ENCODE measurements at places on chromosomes 7 and 10.

GRCh38 chr7:157898802-157899505, 562.1 kb downstream of the DNAJB6 start:
- DNase-seq, result no peak

- DNase-seq, result no peak
These were observed 38.7 kb downstream of the CDK6 start for GRCh38 chr7:92797693-92798092.

DNA sequence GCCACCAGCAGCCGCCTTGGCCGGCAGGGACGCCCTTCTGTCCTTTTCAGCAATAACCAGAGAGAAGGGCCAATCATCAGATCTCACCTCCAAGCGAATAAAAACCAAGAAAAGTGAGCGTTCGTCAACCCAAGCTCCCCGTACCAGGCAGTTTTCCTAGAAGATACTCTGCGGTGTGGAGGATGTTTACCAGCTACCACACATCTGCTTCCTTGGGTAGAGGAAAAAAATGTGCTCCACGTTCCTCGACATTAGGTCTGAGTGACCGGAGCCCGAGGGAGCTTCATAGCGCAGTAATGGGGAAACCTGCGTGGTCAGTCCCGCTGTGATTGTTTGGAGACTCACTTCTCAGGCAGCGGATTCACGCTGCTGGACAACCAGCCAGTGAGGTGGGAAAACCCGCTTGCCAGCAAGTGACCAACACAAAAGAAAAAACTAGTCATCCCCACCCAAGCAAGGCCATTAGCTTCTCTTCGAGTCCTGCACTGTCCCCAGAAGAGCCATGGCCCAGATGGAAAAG, 73.0 kb downstream of the ZRANB1 start:
- DNase-seq, result no peak

DNA sequence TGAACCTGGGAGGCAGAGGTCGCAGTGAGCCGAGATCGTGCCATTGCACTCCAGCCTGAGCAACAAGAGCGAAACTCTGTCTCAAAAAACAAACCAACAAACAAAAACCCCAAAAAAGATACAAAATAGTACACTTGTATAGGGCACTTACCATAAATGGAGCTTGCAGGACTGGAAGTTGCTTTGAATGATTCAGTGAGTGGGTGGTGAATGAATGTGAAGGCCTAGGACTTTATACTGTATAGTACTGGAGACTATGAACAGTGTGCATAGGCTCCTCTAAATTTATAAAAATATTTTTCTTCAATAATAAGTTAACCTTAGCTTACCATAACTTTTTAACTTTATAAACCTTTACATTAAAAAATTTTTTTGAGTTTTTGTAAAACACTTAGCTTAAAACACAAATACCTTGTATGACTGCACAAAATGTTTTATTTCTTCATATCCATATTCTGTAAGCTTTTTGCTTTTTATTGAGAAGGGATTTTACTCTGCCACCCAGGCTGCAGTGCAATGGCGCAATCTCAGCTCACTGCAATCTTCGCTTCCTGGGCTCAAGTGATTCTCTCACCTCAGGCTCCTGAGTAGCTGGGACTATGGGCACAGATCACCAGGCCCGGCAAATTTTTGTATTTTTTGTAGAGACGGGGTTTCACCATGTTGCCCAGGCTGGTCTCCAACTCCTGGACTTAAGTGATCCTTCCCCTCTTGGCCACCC, 6.9 kb upstream of the H2AZ2 start:
- no peak for DNase-seq

GRCh38 chr10:89653410-89653869, 8.4 kb upstream of the PANK1 start:
- DNase-seq, result no peak

GRCh38 chr7:95342642-95343307, 18.4 kb upstream of the PON1 start:
- DNase-seq, result no peak

DNA sequence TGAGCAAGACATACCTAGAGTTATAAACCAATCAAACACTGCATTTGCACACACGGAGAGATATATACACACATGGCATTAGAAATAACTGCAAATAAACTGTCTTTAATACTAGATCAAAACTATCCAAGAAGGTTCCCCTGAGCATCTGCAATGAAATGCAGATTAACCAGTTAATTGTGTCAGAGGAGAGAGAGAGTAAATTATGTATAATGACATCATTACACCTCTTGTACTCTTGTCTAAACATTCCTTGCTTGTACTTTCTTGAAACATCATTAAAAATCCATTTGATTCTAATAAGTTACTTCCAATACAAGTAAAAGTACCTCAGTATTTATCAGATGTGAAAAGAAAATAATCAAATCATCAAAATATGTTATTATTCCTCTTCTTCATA, 932 bp downstream of the ANKRD22 start:
- DNase-seq, result no peak

- DNase-seq, result no peak
These were observed 20.7 kb downstream of the ZNF107 start for GRCh38 chr7:64686493-64687184.

- DNase-seq, result peak; percentile 14
These were observed 58.4 kb upstream of the MACROH2A2 start for GRCh38 chr10:69994262-69994661.

GRCh38 chr10:120634659-120635058, 177.6 kb downstream of the PLPP4 start:
- DNase-seq, result no peak

- peak; percentile 86 for DNase-seq
These were observed at the start of gene HOGA1 for GRCh38 chr10:97584060-97584797. TSS of gene HOGA1 (plus strand) at chr10:97584389. CDS start at chr10:97584704, 315 bp downstream.

DNA sequence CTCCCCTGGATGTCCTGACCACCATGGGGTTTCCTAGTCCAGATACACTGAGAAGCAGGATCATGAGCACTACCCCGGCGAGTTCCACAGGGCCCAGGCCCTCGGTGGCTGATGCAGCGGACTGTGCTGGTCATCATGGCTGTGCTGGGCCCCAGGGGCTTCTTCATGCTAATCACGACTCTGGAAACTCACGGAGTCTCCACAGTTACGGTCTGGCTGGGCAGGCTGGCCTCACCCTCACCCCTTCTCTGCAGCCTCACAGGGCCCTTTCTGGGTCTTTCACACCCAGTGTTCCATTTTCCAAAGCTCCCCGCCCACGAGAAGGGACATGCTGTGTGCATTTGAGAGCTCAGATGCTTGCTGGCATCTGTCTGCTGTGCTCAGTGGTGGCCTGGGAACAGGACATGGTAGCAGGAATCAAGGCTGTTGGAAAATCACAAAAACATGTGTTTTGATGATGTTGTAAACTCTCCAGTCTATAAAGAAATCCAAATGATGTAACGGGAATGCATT, 119.0 kb downstream of the PTPN20 start:
- DNase-seq, result no peak

DNA sequence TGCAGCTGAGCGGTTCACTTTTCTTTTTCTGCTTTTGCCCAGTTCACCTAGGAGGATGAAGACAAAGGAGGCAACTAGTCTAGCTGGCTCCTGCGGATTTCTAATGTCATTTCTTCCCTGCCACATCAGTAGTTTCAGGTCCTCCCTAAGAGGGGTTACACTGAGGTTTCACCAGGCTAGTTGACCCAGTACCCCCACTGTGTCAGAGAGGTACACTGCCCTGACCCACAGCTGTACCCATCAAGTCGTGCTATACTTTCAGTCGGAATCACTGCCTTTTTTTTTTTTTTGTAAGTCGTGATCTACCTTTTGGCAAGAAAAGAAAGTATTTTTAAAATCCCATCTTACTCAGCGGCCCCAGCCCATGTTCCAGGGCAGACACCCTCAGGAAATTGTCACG, 243.5 kb downstream of the CELF2 start:
- no peak for DNase-seq

DNA sequence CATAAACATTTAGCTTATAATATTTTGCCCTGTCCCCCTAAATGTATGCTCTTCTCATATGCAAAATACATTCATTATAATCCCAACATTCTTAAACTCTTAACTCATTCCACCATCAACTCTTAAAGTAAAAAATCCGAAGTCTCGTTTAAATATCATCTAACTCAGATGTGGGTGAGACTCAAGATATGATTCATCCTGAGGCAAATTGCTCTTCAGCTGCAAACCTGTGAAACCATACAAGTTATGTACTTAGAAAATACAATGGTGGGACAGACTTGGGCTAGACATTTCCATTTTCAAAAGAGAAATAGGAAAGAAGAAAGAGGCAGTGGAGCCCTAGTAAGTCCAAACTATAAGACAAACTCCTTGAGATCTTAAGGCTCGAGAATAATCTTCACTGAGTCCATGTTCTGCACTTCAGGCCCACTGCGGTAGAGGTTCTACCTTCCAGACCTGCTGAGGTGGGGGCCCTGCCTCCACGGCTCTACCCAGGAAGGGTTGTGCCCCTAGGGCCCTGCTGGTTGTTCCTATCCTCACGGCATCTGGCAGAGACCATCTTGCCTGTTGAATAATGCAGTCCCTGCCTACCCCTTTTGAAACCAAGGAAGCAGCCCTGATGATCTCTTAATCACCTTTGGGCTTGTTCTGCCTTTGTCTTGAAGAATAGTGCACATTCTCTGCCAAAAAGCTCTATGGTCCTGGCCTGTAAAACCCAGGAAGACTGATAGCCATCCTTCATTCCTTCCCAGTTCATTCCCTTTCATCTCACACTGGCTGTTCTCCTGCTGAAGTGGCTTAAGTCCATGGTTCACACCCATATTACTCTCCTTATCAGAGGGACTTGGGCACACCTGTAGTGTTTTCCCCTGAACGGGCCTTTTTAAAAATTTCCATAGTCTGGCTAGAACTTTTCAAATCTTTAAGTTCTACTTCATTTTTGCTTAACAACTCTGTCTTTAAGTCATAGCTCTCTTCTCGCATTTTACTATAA, 37.3 kb downstream of the INPP5F start:
- DNase-seq, result no peak

DNA sequence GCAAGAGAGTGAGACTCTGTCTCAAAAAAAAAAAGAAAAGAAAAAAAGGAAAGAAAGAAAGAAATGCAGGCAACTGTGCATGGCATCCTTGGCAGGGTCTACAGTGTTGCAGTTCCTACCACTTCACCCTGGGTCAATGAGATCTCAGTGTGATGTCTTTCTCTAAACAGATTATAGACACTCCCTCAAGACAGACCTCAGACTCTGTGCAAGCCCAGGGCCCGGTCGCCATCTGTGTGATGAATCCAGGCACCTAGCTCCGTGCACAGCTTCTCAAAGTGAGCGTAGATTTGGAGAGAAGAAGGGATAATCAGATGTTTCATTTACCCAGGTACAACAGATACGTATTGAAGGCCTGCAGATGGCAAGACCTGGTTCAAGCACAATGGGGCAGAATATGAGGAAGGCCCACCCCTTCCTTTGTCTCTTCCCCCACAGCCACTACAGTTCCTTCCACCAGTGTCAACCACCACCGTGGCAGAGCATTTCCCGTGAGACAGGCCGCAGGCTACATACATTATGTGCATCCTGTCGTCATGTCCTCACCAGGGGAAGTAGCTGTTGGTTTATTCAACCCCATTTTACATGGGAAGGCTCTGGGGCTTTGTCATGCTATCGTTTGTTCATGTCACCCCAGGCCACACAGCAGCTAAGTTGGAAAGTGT, 471.7 kb upstream of the GALNT17 start:
- no peak for DNase-seq

DNA sequence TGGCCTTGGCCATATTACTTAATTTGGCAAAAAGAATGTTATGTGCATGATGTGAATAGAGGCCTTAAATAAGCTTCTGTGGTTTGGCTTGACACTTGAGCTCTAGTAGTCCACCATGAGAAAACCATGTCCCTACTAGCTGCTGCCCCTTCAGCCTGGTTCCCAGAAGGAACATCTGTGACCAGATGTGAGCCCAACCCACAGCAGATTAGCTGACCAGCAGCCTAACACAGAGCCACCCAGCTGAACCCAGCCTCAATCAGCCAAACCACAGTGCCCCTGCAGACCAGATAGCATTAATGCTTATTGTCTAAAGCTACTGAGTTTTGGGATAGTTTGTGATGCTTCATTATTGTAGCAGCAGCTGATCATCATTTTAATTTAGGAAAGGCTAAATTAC, 16.6 kb downstream of the JAZF1 start:
- no peak for DNase-seq

GRCh38 chr7:118944271-118944670, 719.8 kb downstream of the ANKRD7 start:
- no peak for DNase-seq

DNA sequence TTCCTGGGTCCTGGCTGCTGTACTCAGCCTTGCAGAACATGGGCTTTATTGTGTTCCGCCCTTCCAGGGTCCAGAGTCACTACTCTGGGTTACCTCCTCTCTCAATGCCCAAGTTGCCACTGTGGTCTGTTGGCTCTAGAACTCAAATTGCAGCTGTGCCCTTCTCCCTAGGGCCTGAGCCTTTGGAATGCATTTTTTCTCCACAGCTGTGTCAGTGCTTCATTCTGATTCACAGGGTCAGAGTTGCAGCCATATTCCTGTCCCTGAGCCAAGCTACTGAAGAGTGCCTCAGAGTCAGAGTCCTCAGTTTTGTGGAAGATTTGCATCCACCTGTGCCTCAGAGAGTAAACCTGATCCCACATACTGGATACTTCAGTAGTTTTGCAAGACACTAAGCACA, 167.5 kb downstream of the ITGB1 start:
- DNase-seq, result no peak

DNA sequence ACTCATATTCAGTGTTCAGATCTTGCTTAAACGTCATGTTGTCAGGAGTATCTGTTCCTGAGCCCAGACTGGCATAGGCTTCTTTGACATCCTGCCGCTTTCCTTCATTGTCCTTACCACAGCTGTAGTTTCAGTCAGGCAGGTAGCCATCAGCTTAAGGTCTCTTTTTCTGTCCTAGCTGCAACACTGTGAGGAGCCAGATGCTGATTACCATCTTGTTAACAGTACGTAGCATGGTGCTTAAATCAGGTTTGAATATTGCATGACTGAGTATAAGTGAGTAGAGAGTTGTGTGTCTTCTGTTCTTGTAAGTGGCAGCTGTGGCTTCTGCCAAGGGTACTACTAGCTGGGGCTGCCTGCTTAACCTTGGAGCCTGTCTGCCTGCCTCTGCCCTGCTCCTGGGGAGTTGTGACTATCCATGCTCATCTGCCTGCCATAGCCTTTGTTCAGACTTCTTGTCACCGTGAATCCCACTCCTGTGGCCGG, 92.6 kb downstream of the MAPK8 start:
- no peak for DNase-seq

DNA sequence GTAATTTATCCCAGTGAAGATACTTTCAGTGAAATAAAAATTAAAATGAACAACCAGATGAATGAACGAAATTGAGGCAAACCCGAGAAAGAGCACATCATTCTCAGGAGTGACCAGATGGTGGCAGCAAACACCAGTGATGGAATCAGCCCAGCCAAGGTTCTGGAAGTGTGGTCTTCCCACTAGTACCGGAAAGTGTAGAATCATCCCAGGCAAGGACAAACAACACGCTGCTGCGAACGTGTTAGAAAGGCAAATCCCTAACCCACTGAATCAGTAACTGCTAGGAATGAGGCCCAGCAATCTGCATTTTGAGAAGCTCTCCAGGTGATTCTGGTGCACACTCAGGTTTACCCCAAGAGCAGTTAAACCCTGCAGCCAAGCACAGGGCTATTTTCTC, 15.5 kb upstream of the SLC18A3 start:
- no peak for DNase-seq

- DNase-seq, result no peak
These were observed 233.0 kb downstream of the PTN start for GRCh38 chr7:137110535-137110934.

- DNase-seq, result no peak
These were observed 17.6 kb downstream of the ITGB8 start for GRCh38 chr7:20348125-20348807.

GRCh38 chr10:37872955-37873354, 15.5 kb upstream of the ZNF248 start:
- DNase-seq, result no peak
